RPMI7951 (cell line): ENCODE measurements at places on chromosomes 12 and 14. TPM values are rescaled to one million over a fixed set of nuclear protein-coding genes. Genes with fewer than 3 reads are reported as not detected.

DNA sequence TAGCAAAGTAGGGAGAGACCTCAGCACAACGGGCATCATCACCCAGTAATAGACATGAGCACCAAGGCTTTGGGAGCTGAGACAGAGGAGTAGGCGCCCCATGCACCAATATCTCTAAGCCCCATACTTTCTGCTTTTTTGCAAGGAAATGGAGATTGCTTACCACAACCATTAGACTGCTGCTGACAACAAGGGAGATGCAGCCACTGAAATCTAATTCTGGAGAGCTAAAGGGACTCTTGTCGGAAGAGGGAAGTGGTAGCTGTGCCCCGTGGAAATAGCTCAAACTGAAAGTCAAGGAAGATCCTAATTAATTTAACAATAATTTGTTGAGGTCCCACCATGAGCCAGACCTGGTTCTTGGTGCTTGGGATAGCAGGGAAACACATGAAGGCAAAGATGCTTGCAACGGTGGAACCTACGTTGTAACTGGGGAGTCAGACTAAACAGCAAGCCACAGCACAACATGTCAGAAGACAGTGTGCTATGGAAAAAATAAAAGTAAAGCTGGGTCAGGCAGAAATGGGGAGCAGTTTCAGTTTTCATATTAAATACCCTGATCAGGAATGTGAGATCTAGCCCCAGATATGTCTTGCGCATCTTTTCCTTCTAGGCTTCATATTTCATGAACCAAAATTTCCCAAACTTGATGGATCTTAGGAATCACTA, 1131.0 kb downstream of the BCL11B start:
- DNase-seq, result no peak

DNA sequence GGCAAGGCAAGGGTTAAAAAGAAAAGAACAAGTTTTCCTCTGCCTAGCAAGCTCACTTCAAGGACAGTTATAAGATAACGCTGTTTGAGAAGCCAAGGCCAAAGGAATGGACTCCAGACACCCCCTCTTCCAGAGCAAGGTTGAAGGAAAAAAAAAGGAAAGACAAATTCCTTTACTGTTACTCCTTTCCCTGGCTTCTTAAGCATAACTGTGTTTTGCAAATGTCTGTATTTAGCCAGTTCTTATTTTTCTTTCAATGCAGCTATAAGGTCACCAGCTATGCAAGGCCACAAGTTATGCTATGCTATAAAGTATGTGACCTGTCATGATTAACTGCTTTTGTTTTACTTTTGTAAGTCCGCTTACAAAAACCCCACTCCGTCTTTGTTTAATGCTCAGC, 26.6 kb downstream of the ZNF410 start:
- no peak for DNase-seq

Gene ABCC9
- under 0.01 and 0.12 TPM in 2 replicates for total RNA-seq

Gene IRAK3
- total RNA-seq, result 3.5 and 4.8 TPM in 2 replicates

Gene ASPG
- not detected in 2 replicates for total RNA-seq
